ENCODE measurements at places on chromosomes 12 and 14.

DNA sequence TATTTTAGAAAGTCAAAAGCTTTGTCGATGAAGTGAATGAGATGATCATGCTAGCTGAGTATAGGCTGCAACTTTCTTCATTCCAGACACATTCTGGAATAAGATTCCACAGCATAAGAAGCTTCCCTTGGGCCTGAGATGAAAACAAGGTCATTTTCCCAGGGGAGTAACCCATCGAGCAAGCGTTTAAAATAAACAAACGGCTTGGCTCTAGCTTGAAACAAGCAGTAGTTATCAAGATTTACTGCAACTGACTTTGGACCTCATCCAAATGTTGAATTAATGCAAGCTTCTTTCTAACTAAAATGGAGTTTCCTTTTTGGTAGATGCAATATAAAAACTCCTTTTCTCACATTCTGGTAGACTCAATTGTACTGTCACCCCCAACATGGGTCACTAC lies 23.0 kb downstream of the KCNJ8 start:
- no peak for DNase-seq

- DNase-seq = no peak
These were observed 159.8 kb upstream of the LRIG3 start for GRCh38 chr12:59080101-59080500.

GRCh38 chr14:34722723-34723545 lies 8.5 kb upstream of the CFL2 start:
- DNase-seq = peak; percentile 23

DNA sequence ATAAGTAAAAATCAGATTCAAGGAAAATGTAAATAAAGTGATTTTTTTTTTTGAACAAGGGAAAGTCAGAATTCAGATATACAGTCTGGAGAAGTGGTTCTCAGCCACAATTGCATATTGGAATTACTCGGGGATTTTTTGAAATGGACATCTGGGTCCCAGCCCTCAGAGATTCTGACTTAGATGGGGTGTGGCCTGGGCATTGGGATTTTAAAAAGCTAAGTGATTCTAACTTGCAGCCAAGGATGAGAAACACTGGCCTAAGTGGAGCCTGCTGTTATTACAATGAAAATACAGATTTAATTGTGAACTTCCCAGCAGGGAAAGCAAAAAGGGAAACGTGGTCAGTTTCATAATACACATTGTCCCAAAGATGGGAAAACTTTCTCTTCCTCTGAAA lies 273.8 kb downstream of the TTC8 start:
- DNase-seq = no peak

DNA sequence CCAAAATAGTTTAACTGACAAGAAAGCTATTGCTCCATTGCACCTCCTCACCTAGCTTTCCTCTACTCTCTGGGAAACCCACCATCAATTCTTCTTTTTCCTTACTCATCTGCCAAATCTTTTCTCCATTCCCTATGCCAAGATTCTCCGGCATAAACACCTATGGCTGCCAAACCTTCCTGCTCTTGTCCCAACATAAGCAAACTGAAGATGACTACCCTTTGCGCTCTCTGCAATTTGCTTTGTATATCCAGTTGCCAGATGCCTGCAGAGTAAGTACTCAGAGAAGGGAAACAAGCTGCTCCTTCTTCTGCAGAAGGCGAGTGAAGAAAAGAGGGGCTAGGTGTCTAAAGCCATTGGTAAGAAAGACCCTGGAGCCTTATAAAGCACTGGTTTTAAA lies 11.5 kb downstream of the PTGER2 start:
- DNase-seq = no peak

DNA sequence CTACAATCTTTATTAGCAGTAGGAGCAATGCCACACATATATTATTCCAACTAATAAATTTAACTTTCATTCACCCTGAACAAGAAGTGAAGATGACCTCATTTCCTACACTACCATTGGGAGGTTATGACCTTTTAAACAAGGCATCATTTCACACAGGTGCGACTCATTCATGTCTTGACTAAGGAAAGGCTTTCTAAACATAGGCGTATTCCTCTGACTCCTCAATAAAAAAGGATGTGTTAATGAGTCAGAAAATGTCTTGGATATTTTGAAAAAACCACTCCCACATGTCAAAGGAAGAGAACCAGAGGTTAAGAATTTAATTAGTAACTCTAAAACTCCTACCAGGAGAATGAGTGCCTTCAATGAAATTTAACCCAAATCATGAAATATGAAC lies 115.2 kb downstream of the PRICKLE1 start:
- DNase-seq = no peak

GRCh38 chr12:79420146-79420618 lies 270.6 kb downstream of the PAWR start:
- DNase-seq = no peak

GRCh38 chr12:76813972-76814371 lies 50.1 kb downstream of the ZDHHC17 start:
- no peak for DNase-seq

GRCh38 chr12:118398940-118399339 lies 22.6 kb downstream of the SUDS3 start:
- no peak for DNase-seq

- DNase-seq = no peak
These were observed 306.2 kb downstream of the GALC start for GRCh38 chr14:87686746-87687145.

GRCh38 chr12:92034858-92035401 lies 110.7 kb downstream of the BTG1 start:
- DNase-seq = peak; percentile 49

- DNase-seq = no peak
These were observed 620.7 kb downstream of the AACS start for GRCh38 chr12:125685915-125686314.

DNA sequence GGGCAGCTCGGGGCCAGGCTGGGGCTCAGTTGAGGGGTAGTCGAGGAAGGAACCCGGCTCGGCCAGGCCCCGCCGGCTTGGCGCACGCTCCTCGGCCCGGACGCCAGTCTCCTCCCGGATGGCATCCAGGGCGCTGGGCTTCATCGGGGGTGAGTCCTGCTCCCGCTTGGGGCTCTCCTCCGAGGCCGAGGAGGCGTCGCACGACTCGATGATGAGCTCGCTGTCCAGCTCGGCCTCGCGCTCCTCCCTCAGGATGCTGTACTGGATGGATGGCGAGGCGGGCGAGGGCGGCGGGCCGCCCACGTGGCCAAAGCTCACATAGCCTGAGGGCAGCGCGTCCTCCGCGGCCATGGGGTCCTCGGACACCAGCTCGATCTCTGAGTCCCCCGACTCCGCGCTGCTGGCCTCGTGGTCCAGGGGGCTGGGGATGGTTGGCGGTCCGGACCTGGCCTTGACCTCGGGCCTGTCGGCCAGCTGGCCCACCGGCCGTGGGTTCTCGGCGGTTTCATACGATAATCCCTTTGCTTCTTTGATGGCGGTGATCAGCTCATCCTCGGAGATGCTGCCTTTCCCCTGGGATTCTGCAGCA lies 143.4 kb downstream of the RTN1 start:
- DNase-seq = no peak

DNA sequence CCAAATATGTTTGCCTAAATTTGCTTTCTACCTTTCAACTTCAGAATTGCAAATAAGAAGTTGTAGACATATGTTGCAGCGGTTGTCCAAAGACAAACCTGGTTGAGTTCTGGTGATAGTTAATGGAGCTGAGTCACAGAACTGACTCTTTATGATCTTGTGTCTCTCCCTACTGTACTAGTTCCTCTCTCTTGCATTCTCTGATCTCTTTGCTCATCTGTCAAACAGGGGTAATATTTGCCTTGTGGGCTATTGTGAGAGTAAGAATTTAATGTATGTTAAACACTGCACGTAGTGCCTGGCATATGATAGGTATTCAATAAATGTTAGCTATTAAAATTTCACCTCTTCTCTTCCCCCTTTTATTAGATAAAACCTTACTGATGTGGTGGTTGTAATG lies 283.5 kb upstream of the RGS6 start:
- no peak for DNase-seq

DNA sequence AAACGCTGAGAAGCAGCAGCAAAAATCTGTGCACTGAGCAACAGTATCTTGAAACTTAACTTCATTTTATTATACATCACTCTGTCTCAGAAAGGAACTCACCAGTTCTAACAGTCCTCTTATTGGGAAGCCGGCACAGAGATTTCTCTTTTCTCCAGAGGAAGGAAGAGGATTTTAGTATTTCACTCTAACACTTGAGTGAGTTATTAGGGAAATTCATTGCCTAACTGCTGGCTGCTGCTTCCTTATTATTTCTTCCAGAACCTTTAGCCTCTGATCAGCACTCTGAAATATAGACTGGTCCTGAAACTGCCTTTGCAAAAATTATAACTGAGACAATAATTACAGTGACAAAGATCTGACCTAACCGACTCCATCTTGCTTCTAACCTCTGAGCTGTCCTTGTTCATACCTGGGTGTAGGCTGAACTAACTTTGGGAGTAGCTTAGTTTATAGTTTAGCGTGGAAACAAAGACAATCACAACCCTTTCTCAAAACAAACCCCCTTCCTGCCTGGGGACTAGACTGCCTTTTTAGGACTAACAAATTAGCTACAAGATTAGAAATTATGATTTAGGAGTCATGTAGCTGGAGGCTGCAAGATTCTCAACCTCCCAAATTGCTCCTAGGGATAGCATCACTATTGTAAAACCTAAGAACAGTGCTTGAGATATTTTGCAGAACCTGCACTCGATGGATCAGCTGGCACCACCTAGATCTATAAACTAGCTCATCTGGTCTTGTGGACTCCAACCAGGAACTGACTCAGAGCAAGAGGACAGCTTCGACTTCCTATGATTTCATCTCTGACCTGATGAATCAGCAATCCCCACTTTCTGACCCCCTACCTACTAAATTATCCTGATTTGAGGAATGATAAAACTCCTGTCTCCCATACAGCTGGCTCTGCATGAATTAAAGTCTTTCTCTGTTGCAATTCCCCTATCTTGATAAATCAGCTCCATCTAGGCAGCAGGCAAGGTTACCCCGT lies 117.5 kb downstream of the DYRK2 start:
- no peak for DNase-seq

GRCh38 chr14:69619012-69619411 lies 7.6 kb downstream of the SUSD6 start:
- DNase-seq = no peak

DNA sequence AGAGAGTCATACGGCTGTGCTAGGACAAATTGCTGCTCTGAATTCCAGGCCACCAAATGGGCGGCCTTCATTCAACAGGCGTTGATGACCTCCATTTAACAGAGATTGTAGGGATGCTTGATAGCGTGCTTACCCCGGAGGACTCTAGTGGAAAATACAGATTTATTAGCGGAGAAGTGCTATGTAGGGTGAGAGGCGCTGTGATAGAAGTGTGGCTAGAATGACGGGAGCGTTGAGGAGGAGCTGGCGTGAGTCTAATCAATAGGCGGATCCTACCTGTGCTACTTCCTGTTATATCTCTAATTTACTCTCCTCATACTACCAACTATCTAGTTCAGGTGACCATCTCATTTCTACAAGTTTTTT lies 668 bp downstream of the MRPS35 start:
- no peak for DNase-seq

GRCh38 chr14:58307597-58308316 lies 9.4 kb downstream of the ARID4A start:
- no peak for DNase-seq

DNA sequence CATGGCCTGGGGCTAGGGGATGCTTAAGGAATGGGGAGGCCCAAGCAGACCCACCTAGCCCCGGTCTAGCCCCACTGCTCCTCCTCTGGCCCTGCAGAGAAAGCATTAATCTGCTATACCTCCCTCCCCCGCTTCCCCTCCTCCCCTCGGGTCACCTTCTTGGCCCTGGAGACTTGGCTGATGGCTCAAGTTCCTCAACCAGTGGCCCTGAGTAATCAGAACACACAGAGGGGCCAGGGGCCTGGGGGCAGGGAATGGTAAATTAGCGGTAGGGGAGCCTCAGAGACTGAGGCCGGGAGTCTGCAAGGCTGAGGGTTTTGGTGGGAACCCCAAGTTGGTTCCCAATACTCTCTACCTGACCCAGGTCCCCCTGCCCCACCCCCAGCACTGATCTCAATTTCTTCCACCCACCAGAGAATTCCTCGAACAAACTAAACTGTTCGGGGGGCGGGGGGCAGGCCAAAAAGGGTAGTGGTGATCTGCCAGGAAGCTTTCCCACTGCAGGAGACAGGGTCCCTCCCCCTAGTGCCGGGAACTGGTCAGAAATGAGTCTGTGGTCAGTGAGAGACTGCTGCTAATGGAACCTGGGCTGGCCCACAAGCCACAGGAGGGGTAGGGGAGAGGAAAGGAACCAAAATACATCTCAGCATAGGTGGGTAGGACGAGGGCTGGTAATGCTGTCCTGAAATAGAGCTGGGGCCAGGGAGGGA lies 12.8 kb upstream of the SMARCD1 start:
- DNase-seq = no peak

DNA sequence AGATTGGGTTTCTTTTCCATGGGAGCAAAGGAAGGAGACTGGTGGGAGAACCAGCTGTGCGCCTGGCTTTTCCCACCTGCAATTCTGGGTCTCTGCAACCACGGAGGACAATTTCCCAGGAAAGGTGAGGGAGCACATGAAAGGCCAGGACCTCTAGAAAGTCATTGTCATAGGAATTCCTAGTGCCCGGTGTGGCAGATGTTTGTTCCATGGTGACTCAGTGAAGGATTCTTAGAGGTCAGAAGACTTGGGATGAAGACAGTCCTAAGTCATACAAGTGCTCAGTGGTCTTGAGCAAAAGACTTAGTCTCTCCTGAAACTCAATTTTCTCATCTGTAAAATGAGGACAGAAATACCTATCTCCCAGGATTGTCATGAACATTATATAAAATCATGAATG lies 51.3 kb downstream of the KCNA5 start:
- DNase-seq = no peak

GRCh38 chr12:51686727-51687126 lies 95.7 kb downstream of the SCN8A start:
- DNase-seq = no peak

DNA sequence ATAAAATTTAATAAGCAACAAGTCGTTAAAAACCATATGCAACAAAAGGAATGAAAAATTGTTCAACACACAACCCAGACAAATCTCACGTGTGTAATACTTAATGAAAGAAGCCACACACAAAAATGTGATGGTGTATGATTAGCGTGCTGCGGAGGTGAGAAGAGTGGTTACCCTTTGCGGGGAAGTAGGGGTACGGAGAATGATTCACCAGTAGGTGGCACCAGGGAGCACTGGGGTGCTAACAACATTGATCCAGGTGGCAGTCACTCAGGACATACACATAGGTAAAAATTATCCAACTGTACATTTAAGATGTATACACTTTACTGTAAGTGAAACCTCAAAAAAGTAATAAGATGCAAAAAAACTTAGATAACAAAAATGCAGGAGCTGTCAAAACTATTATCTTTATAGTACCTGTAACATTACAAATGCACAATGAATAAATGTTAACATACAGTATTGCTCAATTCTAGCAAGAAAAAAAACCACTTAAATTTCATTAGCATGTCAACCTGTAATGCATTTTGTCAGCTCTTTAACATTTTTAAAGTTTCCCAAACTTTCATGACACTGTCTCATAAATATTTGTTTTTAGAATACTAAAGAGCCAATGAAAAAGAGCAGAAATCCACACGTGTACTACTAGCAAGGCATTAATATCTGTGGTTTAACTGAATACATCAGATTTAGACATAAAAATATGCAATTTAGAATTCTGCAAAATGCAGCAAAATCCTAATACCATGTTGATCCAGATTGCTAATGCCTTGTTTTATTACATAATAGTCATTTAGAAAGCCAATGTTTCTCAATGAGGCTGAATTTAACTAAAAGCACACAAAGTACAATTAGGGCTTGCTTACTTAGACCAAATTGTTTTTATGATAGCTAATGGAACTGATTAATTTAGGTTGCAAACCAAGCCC lies 46.7 kb downstream of the TMCC3 start:
- peak; percentile 51 for DNase-seq

All from activated naive CD4-positive, alpha-beta T cell treated with anti-CD3 and anti-CD28 coated beads, Interleukin-2, amount 50 U/mL, for 16 hours (primary cell).